SK-N-MC (cell line): ENCODE measurements at places on chromosomes 5 and 9.

- no peak for DNase-seq
These were observed 211.9 kb downstream of the MAN2A1 start for GRCh38 chr5:109901628-109901981.

DNA sequence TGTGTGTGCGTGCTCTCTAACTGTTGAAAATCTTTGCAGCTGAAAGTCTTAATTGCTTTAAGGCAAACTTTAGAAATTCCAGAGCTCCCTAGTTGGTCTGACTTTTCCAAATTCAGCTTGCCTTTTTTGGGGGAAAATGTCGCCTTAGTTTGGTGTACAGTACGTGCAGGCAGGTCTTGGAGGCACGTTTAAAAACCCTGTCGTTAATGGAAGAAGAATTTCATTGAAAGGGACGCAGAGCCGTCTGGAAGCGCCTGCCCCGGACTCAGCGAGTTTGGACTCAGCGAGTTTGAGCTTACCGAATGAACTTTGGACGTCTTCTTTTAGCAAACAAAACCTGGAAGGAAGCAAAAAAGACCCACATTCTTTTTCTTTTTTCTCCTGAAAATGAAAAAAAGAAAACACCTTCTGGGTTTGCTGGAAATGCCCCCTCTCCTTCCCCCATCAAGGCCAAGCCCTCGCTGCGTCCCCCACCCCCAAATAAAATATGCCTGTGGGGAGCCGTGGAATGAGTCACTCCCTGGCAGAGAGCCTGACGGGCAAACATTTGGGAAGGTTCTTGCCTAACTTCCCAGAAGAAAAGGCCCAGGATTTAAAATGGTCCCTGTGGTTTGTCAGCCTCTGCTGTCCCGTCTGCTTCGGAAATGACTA lies 1.5 kb downstream of the NEK6 start:
- peak; percentile 20 for DNase-seq

GRCh38 chr9:34493972-34494535 lies 28.7 kb downstream of the ENHO start:
- DNase-seq: no peak

DNA sequence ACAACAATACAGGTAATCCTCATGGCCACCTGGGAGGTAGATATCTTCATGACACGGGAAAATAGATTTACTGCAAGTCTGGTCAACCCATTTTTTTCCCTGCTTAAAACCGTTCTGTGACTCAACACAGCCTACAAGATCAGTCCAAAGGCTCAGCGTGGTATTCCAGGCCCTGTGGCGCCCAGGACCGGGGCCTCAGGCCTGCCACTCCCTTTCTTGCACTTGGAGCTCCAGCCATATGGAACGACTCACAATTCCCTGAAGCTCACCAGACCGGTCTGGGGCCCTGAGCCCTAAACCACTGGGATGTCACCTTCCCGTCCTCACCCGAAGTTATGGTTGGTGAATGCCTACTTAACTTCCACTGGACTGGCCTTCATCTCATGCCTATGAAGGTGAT lies 6.5 kb upstream of the MLANA start:
- no peak for DNase-seq

DNA sequence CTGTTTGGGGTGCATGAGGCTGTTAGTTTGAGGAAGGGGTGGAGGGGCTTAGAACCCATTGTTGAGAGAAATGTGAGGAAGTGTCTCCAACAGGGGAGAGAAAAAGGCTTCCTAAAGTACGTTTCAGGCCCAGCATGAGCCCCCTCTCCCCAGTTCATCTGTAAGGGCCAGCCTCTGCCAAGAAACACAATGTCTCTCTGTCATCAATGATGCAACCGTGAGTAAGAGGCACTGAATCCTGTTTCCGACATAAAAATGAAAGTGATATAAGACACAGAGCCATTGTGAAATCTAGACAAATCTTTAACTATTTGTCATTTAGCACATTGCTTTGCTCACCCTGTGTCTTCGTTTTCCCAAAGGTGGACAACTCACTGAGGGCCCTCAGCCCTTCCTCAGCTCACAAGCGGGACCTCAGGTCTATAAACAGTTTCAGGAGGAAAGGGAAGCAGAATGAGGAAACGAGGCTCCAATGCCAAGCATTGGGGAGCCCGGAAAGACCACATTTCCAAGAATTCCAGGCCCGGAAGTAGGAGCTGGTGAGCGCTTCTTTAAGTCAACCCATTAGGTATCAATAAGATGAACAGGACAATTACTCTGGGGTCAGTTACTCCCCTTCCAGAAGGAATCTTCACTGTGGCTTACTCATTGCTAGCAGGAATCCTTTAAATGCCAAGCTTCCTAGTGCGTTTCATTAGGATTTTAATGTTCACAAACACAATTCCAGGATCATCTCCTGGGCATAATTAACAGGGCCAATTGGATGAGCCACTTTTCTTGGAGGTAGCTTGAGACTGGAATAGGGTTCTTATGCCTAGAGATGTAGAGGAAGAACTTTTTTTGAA lies 59.0 kb upstream of the KLF4 start:
- no peak for DNase-seq

GRCh38 chr5:172446336-172447051 lies 7.8 kb downstream of the SH3PXD2B start:
- DNase-seq: no peak

DNA sequence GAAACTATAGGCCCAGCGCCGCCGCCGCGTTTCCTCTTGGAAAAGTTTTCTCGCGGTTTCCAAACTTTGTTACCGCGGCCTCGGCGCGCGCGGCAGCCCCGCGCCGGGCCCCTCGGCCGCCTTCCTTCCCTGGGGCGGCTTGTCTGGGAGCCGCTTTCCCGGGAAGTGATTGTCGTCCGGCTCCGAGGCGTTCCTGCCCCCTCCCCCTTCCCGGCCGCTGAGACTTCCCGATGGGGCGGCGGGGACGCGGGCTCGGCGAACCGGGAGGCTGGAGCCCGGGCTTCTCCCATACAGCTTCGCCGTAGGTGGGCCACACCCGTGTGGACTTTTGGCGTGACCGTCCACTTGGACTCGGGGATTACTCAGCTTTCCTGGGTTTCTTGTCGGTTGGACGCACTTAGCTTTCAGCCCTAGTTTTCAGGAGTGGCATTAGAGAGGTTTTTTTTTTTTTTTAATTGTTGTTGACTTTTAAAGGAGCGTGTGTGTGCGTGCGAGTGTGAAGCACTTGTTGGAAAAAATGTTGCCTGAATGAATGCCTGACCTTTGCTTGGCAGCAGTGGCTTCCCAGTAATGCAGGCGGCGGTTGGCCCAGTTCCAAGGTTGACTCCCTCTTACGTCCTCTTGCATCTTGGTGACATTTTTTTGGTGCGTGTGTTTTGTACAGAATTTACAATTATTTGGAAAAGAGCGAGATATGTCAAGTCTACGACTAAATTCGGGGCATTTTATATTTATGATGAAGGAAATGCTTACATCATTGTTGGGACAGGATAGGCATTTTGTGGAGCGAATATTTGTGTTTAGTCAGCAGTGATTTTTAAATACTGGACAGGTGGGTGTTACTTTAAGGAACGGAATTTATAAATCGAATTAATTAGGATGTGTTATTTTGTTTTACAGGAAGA lies 821 bp downstream of the CTNNA1 start:
- no peak for DNase-seq

GRCh38 chr9:15121630-15122029 lies 185.4 kb downstream of the TTC39B start:
- no peak for DNase-seq

DNA sequence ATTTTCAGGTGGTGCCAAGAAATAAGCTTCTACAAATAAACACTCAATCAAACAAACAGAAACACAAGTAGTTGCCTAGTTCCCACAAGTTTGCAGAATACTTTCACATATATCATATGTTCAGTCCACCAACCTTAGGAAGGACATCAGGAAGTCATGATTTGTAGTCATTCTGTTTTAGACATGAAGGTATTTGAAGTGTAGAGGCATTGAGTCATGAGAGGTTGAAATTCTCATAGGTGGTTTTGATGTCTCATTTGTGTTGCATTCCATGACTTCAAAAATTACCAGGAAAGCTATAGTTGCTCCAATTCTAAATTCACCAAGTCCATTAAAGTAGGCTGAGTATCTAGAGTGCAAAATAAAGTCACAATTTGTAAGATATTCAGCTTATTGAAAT lies 159.0 kb downstream of the KCTD16 start:
- DNase-seq: no peak

DNA sequence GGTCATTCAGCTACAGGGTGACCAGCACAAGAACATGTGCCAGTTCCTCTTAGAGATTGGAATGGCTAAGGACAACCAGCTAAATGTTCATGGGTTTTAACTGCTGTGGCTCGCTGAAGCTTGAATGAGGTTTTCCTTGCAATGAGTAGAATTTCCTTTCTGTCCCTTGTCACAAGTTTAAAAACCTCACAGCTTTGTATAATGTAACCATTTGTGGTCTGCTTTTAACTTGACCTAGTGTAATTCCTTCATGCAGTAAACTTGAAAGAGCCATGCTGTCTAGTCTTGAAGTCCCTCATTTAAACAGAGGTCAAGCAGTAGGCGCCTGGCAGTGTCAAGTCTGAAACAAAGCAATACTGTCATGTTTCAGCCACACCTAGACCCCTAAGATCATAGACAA lies 181.3 kb upstream of the DMRT1 start:
- DNase-seq: no peak

DNA sequence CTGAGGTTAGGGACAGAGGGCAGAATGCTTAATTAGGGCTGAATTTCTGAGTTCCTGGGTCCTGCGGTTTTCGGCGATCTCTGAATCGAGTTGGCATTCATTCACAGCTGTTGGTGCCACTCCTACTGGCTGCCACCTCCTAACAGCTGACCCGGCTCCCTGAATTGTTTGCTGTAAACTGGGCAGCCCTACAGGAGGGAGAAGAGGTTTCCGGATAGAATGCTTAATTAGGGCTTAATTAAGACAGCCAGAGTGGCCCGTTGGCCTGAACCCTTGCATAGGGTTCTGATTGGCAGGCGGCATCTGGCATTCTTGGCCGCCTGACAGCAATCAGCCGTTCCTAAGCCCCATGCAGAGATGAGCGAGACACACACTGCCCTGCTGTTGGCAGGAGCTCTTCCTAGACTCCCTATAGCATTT lies 25.7 kb downstream of the FRMPD1 start:
- no peak for DNase-seq

DNA sequence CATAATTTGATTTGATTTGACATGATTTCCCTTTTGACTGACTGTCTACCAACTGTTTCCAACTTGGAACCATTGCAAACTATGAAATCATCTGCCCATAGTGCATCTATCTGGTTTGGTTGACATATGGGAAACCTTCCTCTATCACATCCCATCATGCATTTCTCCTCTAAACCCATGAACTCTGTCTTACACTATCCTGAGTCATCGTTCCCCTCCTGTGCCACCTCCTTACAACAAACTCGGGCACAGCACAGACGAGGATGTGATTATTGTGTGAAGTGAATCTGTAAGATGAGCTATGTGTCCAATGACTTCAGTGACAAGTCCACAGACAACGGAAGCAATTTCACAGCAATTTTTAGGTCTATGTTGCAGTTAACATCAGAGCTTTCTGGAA lies 126.1 kb downstream of the NPR3 start:
- no peak for DNase-seq

GRCh38 chr5:111742177-111742994 lies 14.6 kb downstream of the NREP start:
- no peak for DNase-seq

GRCh38 chr5:175387144-175387543 lies 56.8 kb downstream of the DRD1 start:
- DNase-seq: peak; percentile 87

DNA sequence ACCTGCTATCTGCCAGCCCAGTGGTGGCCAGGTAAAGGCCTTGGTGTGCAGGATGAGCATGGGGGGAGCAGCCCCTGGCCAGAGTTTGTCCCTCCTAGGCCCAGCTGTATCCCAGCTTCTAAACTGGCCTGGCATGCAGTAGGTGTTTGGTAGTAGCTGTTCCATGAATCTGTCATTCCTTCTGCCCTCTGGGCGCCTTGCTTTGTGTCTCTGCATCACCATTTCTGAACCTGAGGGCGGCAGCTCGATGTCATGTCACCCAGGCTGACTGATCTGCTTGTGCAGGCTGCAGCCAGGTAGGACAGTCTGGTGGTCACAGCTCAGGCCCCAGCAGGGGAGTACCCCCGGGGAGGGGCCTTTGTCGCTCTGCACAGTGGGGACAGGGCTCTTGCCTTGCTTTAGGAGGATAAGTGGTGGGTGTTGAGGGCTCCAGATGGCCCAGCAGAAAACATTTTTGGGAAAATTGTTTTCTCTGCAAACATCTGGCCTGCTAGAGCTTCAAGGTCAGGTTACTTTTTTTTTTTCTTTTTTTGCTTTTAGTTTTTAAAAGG lies 4.6 kb upstream of the SUSD3 start:
- no peak for DNase-seq
